WTC11 (cell line): ENCODE measurements at places on chromosomes 2 and 18. TPM values are rescaled to one million over a fixed set of nuclear protein-coding genes. Genes with fewer than 3 reads are reported as not detected.

The ABCG8 gene
- total RNA-seq, result 0.23 to 0.25 TPM in 2 of 3 replicates, not detected in the other

GRCh38 chr2:67991456-67991855, 71.3 kb downstream of the C1D start:
- H3K4me1 ChIP-seq, result no peaks in the 10 kb centered on the region
- H3K27me3 ChIP-seq, result no peaks in the 10 kb centered on the region; the same call in 1 of the 2 replicates
- no peaks in the 10 kb centered on the region for H3K36me3 ChIP-seq
- H3K27ac ChIP-seq, result no peak overlapping the region
- DNase-seq, result no peak

- H3K4me1 ChIP-seq, result peaks cover 17% of the 10 kb centered on the region
These were observed 269.0 kb downstream of the CDCA7 start for GRCh38 chr2:173623438-173624319.

DNA sequence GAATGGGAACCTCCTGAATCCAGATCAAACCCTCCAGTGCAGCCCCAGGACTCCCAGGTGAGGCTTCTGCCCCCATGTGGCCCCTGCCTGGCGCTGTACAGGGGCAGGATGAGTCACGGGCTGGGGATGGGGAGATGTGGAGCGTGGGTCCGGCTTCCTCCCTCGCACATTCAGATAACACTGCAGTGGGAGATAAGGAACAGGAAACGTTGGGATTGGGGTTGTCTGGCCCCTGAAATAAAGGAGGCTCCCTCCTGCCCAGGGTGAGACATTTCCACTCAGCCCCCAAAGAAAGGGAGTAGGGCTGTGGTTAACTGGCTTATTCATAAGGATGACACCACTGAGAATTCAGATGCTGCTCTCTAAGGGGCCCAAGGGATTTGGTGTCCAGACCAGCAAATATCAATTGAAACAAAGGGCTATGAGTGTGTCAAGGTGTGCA, 30.7 kb downstream of the IGFBP5 start:
- H3K36me3 ChIP-seq, result peaks cover 34% of the 10 kb centered on the region
- peak overlapping the region; percentile 76 for H3K27ac ChIP-seq
- no peak for DNase-seq
- H3K4me1 ChIP-seq, result peaks cover 43% of the 10 kb centered on the region
- no peaks in the 10 kb centered on the region for H3K27me3 ChIP-seq

DNA sequence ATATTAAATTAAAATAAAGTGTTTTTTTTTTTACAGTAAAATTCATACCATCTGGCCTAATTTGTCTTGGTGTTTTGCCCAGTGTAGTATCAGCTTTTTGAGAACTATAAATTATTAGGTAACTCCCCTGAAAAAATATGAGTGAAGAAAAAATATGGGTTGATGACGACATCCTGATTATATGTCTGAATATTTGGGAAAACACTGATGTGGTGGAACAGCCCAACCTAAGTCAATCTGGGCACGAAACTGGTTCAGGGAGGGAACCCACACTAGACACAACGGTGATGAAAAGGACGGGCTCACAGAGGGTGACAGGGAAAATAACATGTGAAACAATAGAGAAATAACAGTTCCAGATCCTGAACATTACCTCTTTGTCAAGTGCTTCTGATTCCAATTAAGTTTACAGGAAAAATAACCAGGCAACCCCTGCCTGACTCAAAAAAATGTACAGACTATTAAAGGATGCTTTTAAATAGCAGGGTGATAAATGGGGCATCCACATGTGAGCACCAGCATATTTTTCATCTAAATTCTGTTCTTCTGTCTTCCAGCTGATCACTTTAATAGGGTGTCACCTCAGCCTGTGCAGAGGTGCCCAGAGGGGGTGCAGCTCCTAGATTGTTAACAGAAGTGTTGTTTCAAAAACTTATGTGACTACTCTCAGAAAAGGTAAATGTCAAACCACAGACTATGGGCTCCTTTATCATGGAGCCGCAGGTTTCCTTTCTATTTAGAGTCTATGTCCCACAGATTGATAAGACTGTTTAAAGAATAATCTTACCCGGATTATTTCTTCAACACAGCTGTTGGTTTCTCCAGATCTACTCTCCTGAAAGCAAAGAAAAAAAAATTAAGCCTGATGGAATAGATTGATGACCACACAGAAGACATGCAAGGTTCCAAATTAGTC, 305.4 kb downstream of the AFF3 start:
- H3K27me3 ChIP-seq, result peaks cover 2% of the 10 kb centered on the region; the same call in 1 of the 2 replicates
- no peaks in the 10 kb centered on the region for H3K36me3 ChIP-seq
- DNase-seq, result no peak
- no peak overlapping the region for H3K4me3 ChIP-seq
